ENCODE measurements at places on chromosomes 7 and 10.

GRCh38 chr10:16943295-16944285, 126.4 kb upstream of the RSU1 start:
- DNase-seq = no peak

DNA sequence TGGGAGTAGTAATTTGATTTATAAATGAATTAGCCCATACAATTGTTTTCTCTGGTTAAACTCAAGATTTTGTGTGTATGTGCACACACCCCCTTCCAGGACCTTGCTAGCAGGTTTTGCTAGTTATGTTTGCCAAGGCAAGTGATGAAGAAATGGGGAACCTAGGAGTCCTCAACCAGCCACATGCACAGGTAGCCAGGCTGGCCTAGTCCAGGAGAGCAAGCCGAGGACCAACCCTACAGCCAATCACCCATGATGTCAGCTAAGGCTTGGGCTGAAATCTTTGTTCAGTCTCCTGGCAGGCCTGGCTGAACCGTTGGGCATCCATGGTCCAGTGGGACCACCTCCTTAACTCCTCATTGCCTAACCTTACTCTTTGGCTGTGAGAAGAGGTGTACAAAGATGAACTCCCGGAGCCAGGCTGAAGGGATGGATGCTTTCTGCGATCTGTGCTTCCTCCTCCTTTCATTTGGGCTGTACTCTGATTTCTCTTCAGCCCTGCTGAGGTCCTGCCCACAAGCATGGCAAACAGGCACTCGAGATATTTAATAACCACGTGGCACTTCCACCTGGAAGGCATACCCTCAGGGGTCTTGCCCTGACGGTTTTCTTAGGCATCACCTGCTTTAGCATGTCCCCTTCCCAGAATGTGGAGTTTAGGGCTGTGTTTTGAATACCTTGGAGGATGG, 22.1 kb downstream of the HNRNPA2B1 start:
- DNase-seq = no peak

GRCh38 chr7:48924433-48924832, at the start of gene CDC14C:
Gene CDC14C (plus strand): TSS chr7:48924547. CDS start chr7:48924673, 126 bp downstream.
- no peak for DNase-seq

- no peak for DNase-seq
These were observed 106.4 kb upstream of the GPR26 start for GRCh38 chr10:123559823-123560092.

- no peak for DNase-seq
These were observed 217.8 kb upstream of the SEMA3A start for GRCh38 chr7:84412161-84412969.

DNA sequence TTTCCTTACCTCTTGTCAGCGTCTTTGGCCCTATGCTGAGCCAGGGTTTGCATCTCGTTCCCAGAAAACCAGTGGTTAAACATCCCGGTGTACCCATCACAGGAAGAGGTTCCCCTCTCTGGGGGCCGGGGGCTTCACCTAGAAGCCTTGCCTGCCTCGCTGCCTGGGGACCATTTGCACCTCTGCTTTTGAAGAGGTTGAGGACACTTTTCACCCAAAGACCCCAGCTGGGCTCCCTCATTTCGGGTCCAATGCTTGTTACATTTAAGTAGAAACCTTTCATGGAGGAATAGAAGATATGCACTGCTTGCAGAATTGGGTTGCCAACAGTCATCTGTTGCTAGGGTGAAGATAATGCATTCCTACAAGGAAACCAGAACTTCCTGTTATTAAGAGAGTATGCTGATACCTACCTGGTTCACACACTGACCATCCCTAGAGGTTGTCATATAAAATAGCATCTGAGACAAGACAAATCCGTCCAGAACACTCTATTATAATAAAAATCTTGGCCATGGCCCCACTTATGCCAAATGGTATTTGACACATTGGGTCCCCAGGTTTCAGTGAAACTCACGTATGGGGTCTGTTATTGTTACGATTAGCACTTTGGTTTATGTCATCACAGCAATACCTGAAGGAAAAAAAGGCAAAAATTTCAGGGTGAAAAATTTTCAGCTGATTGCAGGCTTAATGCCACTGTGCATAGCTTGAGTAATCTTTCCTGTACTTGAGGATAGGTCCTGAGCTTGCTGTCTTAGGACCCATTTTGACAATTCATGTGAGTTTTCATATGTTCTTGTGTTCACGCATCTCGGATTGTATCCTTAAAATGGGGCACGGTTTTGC, 917 bp downstream of the ZNF365 start:
- no peak for DNase-seq

DNA sequence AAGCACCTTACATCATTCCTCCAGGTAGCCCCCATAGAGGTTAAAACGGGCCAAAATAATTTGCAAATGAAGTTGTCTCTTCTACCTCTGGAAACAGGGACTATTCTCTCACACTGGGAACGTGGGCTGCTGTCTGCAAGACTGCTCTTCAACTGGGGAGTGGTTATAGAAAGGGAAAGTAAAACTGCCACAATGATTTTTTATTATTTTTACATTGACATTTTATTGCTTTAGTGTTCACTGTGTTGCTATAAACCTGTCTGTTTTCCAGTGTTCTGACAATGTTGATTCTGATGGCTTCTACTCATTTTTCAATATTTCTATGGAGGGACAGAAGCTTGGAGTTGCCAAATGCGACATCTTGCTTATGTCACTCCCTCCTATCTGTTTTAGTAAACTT, 115.1 kb upstream of the ANTXRL start:
- no peak for DNase-seq

- DNase-seq = no peak
These were observed 44.3 kb downstream of the CLEC2L start for GRCh38 chr7:139567647-139568345.

- DNase-seq = no peak
These were observed 82.7 kb upstream of the C1GALT1 start for GRCh38 chr7:7099584-7100014.

GRCh38 chr7:112143582-112143981, 62.6 kb downstream of the DOCK4 start:
- DNase-seq = no peak

DNA sequence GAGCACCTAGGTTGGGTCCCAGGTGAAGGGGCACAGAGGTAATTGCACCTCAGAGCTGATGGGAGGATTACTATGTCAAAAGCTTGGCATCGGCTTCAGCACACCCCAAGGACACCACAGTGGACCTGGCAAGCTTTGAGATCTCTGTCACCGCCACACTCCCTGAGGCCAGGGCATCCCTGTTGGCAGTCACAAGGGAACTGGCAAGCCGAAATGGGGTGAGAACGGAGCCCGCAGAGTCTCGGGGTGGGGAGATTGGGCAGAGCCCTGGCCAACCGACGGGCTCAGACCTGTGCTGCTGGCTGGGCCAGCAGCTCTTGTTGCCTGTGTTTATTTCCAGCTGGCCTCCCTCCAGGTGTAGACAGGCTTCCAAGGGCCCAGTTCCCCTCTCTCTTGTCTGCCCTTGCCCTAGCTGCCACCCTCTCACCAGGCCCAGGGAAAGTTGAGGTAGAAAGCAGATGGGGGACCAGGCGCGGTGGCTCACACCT, 2.5 kb downstream of the HSPB1 start:
- DNase-seq = no peak

- no peak for DNase-seq
These were observed 132.3 kb upstream of the POT1 start for GRCh38 chr7:125061776-125062397.

- DNase-seq = no peak
These were observed 95.5 kb downstream of the CTBP2 start for GRCh38 chr10:125064681-125065492.

DNA sequence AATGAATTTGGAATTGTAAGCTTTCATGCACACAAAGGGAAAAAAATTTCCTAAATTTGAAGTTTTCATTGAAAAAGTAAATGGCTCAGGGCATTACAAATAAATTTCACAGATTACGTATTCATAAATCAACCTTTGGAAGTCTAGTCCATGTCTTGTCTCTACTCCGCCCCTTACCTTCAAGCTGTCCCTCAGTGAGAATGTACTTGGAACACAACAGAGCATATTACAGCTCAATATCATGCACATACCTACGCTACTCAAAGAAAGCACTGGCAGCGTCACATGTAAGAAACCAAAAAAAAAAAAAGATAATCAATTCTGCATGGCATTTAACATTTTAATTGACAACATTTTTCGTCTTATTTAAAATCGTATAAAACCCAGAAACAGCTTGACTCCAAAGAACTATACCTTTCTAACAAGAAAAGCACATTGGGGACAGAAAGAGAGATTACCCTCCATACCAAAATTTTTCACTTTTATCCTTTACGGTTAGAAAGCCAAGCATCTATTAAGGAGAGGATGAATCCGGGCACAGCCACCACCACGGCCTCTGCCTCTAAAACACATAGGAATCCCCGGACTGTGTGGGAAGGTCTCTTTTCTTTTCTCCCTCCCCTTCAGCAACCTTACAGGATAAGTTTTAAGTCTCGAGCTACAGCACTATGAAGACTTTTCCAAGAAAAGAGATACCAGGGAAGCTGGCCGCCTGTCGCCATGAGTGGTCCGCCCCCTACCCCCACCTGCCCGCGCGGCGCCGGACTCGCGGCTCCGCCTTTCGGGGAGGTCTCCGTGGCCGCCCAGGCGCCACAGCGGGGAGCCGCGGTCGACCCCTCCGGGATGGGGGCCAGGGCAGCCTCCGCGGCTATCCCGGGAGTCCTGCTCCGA, 1.1 kb downstream of the JMJD1C start:
- no peak for DNase-seq

- DNase-seq = no peak
These were observed 136.1 kb upstream of the TNRC18 start for GRCh38 chr7:5559576-5560240.

- no peak for DNase-seq
These were observed 47.2 kb upstream of the MKI67 start for GRCh38 chr10:128173386-128173785.

DNA sequence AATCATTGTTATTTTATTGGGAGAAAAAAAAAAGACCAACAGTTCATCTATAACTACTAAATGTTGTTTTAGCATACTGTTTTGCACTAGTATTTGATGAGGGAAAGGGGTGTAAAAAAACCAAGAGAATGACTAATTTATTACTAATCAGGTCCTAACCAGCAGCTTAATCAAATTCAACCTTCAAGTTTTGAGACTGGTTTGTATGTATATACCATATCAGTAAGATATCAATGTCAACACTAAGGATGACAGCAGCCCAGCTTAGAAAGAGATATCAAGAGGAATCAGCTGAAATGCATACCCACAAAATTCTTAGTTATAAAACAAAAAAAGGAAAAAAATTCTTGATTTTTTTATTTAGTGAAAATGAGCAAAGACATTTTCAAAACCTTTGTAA, 122.6 kb downstream of the KMT2C start:
- no peak for DNase-seq

DNA sequence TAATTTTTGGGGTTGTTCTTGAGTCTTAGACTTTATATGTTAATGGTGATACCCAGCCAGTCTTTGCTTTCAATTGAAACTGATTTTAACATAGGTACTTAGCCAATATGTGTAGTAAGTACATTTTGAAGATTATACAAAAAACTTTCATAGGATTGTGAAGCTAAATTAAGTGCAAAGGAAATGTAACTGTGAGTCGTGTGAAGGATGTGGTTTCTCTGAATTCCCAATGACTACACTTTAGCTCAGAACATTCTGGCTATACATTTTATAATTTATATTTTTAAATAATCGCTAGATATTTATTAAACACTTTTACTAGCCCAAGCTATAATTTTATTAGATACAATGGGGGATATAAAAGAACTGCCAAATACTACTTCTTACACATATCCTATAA, 359.3 kb downstream of the PCLO start:
- no peak for DNase-seq

- DNase-seq = no peak
These were observed 755.4 kb downstream of the KCNMA1 start for GRCh38 chr10:76882245-76882644.

GRCh38 chr7:157250605-157251228, 86.1 kb upstream of the DNAJB6 start:
- no peak for DNase-seq

DNA sequence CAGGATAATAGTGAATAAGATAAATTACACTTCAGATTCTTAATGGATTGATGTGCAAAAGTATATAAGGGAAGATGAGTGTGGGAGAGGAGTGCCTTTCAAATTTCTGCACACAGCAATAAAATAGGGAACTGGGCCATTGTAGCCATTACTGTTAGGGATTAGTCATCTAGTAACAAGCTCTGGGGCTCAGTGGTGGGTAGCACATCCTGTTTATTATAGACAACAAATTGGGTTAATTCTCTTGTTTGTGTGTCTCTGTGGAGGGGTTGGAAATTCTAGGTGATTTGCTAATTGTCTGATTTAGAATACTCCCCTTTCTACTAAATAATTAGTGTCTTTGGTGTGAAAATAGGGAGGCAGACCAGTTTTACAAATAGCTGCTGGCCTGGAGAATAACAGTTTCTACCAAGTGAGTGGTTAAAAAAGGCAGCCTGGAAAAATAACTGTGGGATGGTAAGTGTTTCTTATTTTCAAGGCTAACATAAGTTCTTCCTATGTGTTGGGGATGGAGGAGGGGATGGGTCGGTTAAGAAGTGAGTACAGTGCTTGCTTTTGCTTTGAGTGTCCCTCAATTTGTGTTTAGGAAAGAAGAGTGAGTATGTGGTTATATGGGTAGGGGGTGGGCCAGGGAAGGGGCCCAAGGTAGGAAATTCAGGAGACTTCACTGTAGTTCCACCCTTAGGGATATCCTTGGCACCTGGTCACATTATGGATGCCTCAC, 43.3 kb upstream of the TMEM248 start:
- DNase-seq = no peak

DNA sequence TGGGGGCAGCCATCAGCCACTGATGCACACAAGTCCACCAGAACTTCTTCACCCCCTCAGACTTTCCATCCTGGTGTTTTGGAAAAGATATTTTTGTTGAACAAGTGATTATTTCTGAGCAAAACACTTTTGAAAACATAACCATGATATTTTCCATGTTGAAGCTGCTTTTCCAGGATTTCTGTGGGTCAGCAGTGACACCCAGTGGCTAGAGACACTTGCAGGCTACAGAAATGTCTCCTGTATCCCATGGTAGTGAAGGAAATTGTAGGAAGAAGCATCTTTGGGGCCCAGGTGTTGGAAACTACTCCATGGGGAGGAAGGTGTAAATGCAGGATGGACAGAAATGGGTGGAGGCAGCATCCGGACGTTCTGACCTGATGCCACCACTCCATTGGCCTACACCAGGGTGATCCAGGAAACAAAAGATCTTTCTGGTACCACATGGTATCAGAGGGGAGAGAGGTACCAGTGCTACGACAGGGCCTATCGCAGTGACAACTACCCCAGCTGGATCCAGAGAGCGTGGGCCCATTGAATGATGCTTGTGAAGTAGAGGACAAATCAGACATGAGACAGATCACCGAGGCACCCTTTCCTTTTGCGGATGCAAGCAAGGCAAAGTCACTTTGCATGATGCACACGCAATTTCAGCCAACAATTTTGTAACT, 111.7 kb upstream of the COBL start:
- no peak for DNase-seq

DNA sequence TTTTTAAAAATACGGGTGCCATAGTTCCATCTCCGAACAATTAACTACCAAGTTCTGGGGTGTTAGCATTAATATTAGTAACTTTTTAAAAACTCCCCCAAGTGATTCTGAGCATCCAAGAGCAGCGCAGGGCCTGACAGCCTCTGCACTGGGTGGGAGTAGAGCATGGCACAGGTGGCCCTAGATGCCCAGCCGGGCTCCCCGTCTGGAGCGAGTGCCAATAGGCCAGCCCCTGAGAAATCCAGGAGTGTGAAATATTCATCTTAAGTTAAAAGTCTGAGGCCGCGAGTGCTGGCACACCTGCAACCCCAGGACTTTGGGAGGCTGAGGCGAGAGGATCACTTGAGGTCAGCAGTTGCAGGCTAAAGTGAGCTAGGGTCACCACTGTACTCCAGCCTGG, 16.2 kb downstream of the FAM107B start:
- DNase-seq = no peak

GRCh38 chr7:78090616-78091015, 292.0 kb downstream of the PHTF2 start:
- DNase-seq = no peak

- no peak for DNase-seq
These were observed 33.0 kb upstream of the RNF32 start for GRCh38 chr7:156607332-156608172.

Data from stimulated activated CD8-positive, alpha-beta memory T cell treated with anti-CD3 and anti-CD28 coated beads, Interleukin-2, amount 100 ng/mL, for 1 hour (primary cell).